ENCODE measurements at places on chromosomes 3 and 15.

DNA sequence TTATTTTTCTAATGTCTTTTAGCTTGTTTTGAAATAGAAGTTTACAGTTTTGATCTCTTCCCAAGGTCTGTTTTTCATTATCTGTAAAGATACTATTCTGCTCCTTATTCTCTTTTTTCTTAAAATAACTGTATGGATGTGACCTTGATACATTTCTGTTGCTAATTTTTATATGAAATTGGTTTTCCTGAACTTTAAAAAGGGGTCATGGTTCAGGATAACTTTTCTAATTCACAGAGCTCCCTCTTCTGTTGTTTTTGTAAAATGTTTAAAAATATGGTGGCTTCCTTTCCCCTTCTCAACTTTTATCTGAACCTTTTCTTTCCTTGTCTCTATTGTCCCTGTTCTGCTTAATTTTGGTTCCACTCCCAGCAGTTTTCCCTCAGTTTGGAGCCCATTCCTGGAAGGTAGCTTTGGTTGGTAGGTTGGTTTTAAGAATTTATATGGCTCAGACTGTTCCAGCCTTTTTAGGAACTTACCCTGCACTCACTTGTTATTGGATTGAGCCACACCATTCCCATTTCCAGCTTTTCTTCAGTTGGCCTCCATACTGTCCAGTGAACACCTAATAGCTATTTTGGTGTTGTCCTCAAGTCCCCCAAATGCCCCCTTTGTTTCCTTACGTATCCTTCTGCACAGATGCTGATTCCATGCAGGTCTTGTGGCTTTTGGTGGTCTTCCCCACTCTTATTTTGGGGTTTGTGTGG lies 70.3 kb downstream of the SLMAP start:
- DNase-seq, result no peak

GRCh38 chr3:81995329-81995728 lies 233.9 kb upstream of the GBE1 start:
- DNase-seq, result no peak

GRCh38 chr15:51706291-51706690 lies 25.0 kb downstream of the SCG3 start:
- no peak for DNase-seq

- DNase-seq, result no peak
Observed at GRCh38 chr15:39381517-39381916, 199.4 kb upstream of the THBS1 start.

GRCh38 chr15:29457729-29458128 lies 188.1 kb upstream of the NSMCE3 start:
- DNase-seq, result no peak

- DNase-seq, result no peak
Observed at GRCh38 chr15:74657846-74658245, 38.0 kb downstream of the EDC3 start.

- DNase-seq, result no peak
Observed at GRCh38 chr15:61997786-61998185, 62.5 kb downstream of the VPS13C start.

DNA sequence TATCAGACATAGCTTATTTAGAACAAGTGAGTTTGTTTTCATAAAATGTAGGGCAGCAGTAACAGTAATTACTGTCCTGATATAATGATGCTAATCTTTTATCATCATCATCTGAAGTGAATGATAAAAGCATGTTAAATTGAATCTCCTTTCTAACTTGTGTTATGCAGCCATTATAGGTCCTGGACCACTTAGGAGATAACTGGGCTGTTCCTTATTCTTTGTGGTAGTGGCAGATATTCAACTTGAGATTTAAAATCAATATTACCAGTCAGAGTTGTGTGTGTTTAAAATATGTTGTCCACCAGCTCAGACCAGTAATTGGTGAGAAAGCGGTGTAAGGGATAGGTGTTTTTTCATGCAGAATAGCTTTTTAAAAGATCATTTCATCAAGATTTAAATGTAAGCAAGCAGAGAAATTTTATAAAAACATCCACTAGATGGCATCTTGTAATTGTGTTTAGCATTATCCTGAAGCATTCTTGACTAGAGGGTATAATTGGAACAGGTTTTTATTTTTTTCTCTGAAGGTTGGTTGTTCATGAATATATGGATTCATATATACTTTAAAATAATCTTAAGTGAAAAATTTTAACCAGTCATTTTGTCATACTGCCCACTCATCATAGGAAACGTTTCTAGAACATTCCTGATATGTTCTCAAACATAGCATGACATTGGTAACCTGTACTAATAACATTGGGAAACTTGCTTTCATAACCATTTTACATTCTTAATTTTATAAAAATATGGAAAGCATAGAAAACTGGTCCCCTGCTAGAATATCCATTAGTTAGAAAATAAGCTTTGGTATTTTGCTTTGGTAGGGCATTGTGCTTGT lies 153.9 kb downstream of the BBX start:
- no peak for DNase-seq

- no peak for DNase-seq
Observed at GRCh38 chr3:15812183-15812582, 14.4 kb upstream of the ANKRD28 start.

- DNase-seq, result peak; percentile 73
Observed at GRCh38 chr3:42535981-42536784, 33.7 kb downstream of the VIPR1 start.

Data from GM13977 (cell line).